ENCODE measurements at places on chromosomes 13 and 19.

DNA sequence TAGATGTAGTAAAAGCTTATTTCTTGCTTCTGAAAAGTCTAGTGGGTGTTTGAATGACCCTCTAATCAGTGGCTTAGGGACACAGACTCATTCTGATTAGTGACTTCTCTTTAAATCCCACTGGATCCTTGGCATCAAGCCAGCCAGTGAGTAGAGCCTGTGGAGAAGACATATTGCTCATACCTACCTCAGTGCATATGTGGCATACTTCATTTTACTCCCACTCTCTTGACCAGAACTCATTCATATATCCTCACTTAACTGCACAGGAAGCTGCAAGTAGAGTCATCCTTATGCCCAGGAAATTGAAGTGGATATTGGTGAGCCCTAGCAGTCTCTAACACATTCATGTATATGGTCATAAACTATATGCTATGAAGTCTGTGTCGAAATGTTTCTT lies 148.3 kb downstream of the PDS5B start:
- DNase-seq: no peak

DNA sequence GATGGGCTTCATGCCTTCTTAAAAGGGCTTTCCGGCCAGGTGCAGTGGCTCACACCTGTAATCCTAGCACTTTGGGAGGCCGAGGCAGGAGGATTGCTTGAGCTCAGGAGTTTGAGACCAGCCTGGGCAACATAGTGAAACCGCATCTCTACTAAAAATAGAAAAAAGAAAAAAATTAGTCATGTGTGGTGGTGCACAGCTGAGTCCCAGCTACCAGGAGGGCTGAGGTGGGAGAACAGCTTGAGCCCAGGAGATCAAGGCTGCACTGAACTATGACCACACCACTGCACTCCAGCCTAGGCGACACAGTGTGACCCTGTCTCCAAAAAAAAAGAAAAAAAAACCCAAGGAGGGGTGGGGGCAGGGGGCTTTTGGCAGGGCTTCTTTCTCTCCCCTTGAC lies 7.2 kb downstream of the CARS2 start:
- DNase-seq: no peak

GRCh38 chr13:45341799-45342500 lies 967 bp upstream of the TPT1 start:
- no peak for DNase-seq

DNA sequence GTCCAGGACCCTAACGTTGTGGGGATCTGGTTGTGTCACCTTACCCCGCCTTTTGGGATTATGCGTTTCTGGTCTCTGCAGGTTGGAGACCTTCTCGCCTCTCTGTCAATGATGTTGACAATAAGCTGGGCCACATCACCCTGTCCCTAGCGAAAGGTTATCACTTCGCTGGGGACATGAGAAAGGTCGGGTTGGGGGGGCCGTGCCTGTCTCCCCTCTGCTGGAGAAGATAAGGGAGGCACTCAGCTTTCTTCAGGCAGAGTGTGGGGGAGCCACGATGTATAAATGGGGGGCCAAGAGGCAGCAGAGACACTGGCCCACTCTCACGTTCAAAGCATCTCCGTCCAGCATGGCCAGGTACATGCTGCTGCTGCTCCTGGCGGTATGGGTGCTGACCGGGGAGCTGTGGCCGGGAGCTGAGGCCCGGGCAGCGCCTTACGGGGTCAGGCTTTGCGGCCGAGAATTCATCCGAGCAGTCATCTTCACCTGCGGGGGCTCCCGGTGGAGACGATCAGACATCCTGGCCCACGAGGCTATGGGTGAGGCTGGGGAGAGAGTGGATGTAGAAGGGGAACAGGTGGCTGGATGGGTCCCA lies at the start of gene RLN3:
Gene RLN3 (plus strand): TSS at position 293 of the 595 bp plus-strand sequence. CDS start 57 bp downstream, at position 350.
- no peak for DNase-seq
